ENCODE measurements at places on chromosomes 11 and 22. TPM values are rescaled to one million over a fixed set of nuclear protein-coding genes. Genes with fewer than 3 reads are reported as not detected.

The PRR5 gene
- 10.8 TPM for total RNA-seq

The SLCO2B1 gene
- total RNA-seq = 6.7 TPM

The MYOD1 gene
- total RNA-seq = not detected

The TPST2 gene
- 49.1 TPM for total RNA-seq

The PRODH gene
- not detected for total RNA-seq

The RTN4R gene
- total RNA-seq = 1.3 TPM

The PATE4 gene
- not detected for total RNA-seq

The HIPK3 gene
- total RNA-seq = 101 TPM

The UBQLNL gene
- total RNA-seq = not detected

The THAP7 gene
- 15.1 TPM for total RNA-seq

The SYCE3 gene
- not detected for total RNA-seq

The PPARA gene
- 15.8 TPM for total RNA-seq

The VSIG2 gene
- under 0.01 TPM for total RNA-seq

The C11orf42 gene
- total RNA-seq = not detected

The PANX2 gene
- 0.22 TPM for total RNA-seq

The PNPLA5 gene
- total RNA-seq = not detected

The DEFB131B gene
- total RNA-seq = not detected

The OR5T1 gene
- not detected for total RNA-seq

The NOX4 gene
- 76.3 TPM for total RNA-seq

The HTR3B gene
- total RNA-seq = not detected
